ENCODE measurements at places on chromosomes 7 and 10.

GRCh38 chr7:17913250-17913649 is 27.0 kb downstream of the SNX13 start:
- no peak for DNase-seq

GRCh38 chr7:11607686-11608085 is 224.3 kb downstream of the THSD7A start:
- no peak for DNase-seq

GRCh38 chr7:39507866-39508551 is 58.2 kb upstream of the YAE1 start:
- no peak for DNase-seq

DNA sequence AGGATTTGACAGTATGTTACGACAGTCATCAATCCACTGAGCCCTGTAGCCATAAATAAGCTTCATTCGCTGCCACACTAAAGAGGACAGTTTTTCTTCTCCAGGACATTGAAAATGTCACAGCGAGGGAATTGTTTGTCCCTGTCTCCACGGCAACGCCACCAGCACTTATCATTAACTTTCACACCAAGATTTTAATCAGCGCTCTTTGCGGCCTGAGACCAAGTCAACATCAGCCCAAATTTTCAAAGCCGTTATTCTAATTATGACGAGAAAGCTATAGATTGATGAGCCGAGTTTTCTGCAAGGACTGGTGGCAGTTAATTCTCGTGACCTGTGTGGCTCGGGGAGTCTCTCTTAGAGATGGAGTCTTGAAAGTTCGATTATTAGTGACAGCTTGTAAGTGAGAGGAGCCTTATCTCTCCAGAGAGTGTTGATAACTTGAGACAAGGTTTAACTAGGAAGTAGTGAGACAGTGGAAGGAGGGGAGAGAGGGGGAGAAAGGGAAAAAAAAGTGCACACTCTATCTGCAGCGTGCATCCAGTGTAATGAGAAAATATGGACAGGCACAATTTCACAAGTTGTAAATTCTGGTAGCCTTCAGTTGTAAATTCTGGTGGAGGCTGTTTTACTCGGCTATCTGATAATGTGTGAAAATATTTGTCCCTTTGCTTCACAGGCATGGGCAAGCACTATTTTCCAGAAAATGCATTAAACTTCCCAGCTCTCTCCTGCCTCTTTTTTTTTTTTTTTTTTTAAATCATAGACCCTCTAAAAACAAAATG is 473.3 kb downstream of the LRMDA start:
- no peak for DNase-seq

GRCh38 chr7:41217306-41217705 is 485.6 kb downstream of the INHBA start:
- DNase-seq = no peak

DNA sequence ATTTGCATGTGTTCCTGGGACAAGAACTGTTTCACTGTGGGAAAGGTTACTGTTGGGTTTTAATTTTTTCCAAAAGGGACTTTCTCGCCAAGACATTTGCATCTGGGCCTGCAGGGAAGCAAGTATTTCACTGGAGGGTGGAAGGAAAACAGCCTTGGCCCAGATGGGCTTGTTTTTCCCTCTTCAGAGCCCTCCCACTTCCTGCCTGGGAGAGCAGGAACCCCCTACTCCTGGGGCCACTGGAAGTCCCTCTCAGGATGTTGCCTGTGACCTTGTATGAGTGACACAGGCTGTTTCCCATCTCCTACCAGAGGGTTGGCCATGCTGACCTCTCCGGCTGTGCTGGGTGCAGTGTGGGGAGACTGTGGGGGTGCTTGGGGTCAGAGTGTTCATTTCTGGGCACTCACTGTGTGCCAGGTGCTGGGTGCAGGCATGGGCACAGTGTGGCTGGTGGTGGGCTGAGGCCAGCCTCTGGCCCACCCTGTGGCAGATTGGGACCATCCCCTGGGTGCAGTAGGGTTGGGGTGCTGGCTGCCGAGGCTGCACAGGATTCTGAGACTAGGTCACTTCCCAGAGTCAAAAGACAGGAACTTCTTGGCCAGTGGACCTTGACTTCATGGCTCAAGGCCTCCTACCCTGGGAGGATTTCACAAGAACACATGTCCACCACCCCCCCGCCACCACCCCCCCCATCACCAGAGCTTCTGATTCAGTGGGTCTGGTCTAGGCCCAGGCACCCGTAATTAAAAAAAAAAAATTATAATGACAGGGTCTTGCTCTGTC is 10.2 kb downstream of the TSPAN15 start:
- DNase-seq = no peak

DNA sequence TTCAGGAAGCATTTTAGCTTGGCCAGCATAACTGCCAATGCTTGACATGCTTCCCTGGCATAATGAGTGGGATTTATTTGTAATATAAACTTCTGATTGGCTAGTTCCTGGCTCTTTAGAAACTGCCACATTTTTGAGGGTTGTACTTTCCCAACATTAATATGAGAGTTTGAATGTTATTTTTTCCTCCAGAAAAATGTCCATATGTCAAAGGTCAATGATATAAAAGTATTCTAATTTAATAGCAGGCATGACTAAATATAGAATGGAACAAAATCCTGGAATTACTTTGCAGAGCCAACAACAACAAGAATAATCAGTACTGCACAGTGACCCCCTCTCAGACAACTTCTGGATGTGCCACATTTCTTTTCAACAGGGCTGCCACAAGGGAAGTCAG is 352.6 kb downstream of the PRPF18 start:
- no peak for DNase-seq

GRCh38 chr10:66837335-66837734 is 88.5 kb upstream of the LRRTM3 start:
- no peak for DNase-seq

GRCh38 chr7:121105262-121105661 is 116.8 kb downstream of the CPED1 start:
- no peak for DNase-seq

- no peak for DNase-seq
Measured at GRCh38 chr10:74827694-74828093, 1.3 kb downstream of the KAT6B start.

- no peak for DNase-seq
Measured at GRCh38 chr10:129956876-129957673, 7.0 kb downstream of the EBF3 start.

All from kidney capillary endothelial cell (primary cell).